Activated T-helper 1 cell treated with anti-CD3 and anti-CD28 coated beads, Interleukin-2, amount 50 U/mL, for 16 hours (primary cell): ENCODE measurements at places on chromosomes 2 and 18.
A peak's percentile ranks its signal among the peaks of the same experiment; 100 is the strongest.

DNA sequence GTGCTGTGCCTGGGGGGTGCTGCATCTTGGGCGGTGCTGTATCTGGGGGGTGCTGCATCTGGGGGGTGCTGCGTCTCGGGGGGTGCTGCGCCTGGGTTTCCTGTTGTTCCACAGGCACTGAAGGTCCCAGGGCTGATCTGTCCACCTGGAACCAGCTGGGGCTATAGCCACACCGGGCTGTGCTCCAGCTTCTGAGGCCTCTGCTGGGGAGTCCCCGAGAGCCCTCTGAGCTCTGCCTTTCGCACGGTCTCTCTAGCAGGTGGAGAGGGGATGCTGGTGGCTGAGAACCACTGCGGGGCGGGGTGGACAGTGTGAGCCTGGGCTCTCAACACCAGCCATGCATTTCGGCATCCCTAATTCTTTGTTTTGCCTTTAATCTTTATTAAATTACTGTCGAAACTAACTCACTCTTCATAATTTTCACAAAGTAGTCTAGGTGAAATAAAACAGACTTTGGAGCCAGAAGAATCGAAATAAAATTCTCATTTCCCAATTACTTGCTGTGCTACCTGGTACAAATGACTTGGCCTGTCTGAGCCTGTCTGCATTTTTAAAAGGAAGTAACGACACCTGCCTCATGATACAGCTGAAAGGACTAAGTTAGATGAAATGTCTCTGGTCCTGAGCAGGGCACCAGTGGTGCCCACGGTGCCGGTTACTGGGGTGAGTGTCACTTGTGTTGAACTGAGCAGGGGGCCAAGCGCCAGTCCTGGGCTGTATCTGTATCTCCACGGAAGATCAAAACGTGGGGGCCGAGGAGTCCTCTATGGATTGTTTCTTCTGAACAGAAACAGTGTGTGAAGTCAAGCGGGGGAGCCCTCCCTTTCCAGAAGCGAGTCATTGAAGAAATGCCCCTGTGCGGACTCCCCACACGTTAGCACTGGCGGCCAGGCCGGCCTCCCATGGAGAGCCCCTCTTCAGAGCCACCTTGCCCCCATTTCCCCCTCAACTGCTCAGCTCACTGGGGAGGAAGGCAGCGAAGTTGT, 142.0 kb downstream of the ASB1 start:
- no peak for DNase-seq

DNA sequence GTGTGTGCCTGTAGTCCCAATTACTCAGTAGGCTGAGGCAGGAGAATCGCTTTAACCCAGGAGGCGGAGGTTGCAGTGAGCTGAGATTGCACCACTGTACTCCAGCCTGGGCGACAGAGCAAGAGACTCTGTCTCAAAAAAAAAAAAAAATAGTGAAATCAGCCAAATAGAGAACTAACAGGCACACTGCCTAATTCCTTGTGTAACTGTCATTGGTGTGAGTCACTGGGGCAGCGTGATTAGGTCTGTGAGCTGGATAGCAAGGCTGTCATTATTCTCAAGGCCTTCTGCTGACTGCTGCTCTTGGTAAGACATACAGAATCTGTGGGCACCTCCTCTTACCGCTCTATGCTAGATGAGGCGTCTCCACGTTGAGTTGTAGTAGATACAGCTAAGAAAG, 270.3 kb downstream of the NEDD4L start:
- no peak for DNase-seq

GRCh38 chr2:226086190-226086589, 686.7 kb downstream of the NYAP2 start:
- no peak for DNase-seq

- DNase-seq, result peak; percentile 45
These were observed 43.5 kb downstream of the FBLN7 start for GRCh38 chr2:112181571-112182290.

DNA sequence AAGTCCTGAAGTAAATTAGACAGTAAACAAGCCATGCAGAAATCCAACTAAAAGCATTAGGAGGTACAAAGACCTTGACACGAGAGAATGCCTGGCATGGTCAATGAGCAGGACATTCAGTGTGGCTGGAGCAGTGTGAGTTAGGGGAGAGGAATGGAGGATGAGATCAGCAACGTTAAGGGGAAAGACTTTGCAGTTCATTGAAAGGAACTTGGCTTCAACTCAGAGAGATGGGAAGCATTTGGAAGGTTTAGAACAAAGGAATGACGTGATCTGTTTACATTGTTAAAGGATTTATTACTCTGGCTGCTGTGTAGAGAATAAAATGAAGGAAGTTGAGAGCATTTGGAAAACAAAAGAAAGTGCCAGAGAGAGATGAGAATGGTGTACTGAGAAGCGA, 621.3 kb downstream of the XIRP2 start:
- DNase-seq, result no peak
